ENCODE measurements at places on chromosomes 12 and 14.

DNA sequence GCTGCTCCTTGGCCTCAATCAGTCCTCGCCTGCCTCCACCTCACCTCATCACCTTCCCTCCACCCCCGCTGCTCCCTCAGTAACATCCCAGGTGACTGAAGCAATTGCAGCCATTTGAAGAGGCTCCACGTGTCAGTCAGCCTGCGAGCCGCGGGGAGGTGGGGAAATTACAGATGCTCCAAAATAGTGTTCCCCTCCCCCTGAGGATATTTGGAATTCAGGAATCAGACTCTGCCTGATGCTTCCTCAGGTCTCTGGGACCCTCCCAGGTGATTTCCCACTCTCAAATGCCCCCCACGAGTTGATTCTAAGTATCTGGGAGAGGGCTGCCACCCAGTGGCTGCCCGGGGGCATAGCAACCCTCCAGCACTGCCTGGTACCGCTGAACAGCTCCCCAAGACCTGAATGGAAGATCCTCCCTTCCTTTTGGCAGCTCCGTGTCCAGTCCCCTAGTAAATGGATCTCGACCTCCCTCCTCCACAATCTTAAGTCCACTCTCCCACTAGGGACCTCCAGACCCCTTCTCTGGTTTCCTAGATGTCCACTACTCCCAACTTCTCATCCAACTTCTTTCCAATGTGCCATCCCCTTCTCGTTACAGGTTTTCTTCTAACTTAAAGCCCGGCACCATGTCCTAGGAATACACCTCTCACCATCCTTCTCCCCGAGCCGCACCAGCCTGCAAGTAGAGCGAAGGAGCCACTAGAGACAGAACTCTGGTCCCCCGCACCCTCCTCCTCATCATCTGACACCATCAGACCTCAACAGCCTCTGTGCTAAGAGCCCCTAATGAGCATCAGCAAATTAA lies 1.4 kb upstream of the ASIC1 start:
- DNase-seq: peak; percentile 63

- no peak for DNase-seq
Measured at GRCh38 chr12:128856035-128856790, 2.9 kb downstream of the GLT1D1 start.

GRCh38 chr12:105413911-105414487 lies 83.5 kb downstream of the C12orf75 start:
- no peak for DNase-seq

GRCh38 chr14:103869406-103870143 lies 22.2 kb upstream of the PPP1R13B start:
- DNase-seq: no peak

DNA sequence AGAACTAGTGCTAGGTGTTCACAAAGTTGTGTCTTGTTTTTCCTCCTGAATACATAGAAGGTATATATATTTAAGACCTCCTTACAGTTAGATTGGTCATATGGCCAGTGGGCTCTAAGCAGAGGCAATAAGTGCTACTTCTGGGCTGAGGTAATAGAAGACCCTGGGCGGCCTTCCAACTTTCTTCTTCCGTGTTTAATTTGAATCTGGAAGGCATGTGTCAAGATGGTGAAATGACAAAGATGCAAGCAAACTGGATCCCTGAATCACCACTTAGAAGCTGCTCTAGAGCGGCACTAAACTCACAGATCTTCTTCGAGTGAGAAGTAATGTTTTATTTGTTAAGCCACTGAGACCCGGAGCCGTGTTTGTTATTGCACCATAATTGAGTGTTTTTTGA lies 201.0 kb upstream of the GZMB start:
- no peak for DNase-seq

Data from kidney (tissue), 22 donors.